Smooth muscle cell of bladder (primary cell): ENCODE measurements at places on chromosomes 16 and 17. TPM values are rescaled to one million over a fixed set of nuclear protein-coding genes. Genes with fewer than 3 reads are reported as not detected.

Gene PGS1
- 29.2 and 32.5 TPM in 2 replicates for total RNA-seq

Gene SLC5A10
- total RNA-seq, result under 0.01 and 0.09 TPM in 2 replicates

Gene DNAAF1
- not detected in 2 replicates for total RNA-seq

Gene LGALS9C
- total RNA-seq, result not detected in 2 replicates

Gene DRC3
- total RNA-seq, result 0.55 and 0.71 TPM in 2 replicates

Gene C1QTNF8
- not detected in 2 replicates for total RNA-seq

Gene TMC7
- 0.28 TPM in 2 replicates for total RNA-seq

Gene NPB
- 0.28 and 0.46 TPM in 2 replicates for total RNA-seq

Gene CTRL
- total RNA-seq, result 0.74 and 0.85 TPM in 2 replicates

Gene OR1A1
- total RNA-seq, result not detected in 2 replicates

Gene SULT1A2
- 0.09 and 0.28 TPM in 2 replicates for total RNA-seq

Gene RNF43
- total RNA-seq, result not detected in 2 replicates

Gene SLC5A11
- total RNA-seq, result under 0.01 TPM in 1 of 2 replicates, not detected in the other
